Dermis microvascular lymphatic vessel endothelial cell (primary cell): ENCODE measurements at places on chromosomes 2 and 18. TPM values are rescaled to one million over a fixed set of nuclear protein-coding genes. Genes with fewer than 3 reads are reported as not detected.

DNA sequence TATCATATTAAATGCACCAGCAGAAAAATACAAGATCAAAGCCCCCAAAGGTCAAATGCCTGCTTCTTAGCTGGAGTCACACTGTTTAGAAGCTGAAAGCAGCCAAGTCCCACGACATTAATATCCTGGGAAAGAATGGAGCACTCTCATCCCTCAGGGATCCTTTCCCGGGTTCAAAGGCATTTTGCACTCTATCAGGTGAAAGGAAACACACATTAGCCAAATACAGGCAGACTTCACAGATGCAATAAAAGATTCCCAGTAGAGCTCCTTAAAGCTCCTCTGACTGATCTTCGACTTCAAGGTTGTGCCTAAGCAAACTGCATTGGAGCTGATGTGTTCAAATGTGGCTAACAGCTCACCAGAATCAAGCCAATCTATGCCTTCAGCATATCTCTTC is 158.4 kb downstream of the RNF152 start:
- no peak for DNase-seq

DNA sequence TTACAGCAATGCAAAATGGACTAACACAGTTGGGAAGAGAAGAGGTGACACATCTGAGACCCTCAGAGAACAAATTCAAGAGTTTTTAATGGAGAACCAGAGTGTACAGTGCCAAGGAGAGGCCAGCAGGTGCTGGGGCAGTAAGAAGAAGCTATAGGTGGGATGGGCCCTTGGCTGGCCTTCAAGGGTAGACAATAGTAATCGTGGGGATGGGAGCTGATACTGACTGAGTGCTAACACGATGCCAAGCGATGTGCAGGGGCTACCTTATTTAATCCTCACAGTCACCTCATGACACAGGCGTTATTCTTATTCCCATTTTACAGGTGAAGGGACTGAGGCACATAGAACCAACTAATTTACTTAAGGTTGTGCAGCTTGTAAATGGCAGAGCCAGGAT is 131.9 kb upstream of the ID2 start:
- DNase-seq = no peak

GRCh38 chr2:160427629-160428404 is 65.8 kb downstream of the RBMS1 start:
- peak; percentile 50 for DNase-seq

- DNase-seq = no peak
These were observed 69.9 kb downstream of the MEMO1 start for GRCh38 chr2:31940920-31941319.

DNA sequence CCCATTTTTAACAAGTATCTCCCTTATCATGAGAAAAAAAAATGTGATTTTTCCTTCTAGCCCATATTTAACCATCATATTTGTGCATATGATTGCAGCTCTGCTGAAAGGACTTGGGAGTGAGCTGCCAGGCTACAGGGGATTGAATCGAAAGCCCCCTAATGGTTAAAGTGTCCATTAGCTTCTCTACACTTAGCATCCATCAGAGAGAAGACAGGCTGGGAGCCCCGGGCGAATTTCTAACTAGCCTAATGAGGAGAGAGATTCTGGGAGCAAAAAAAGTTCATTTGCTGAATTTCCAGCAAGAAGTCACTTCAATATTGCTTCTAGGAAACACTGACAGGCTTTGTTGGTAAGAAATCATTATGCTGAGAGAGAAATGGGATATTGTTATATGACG is 848.8 kb downstream of the TDRD15 start:
- no peak for DNase-seq

GRCh38 chr2:54520687-54521086 is 64.6 kb downstream of the SPTBN1 start:
- DNase-seq = no peak

DNA sequence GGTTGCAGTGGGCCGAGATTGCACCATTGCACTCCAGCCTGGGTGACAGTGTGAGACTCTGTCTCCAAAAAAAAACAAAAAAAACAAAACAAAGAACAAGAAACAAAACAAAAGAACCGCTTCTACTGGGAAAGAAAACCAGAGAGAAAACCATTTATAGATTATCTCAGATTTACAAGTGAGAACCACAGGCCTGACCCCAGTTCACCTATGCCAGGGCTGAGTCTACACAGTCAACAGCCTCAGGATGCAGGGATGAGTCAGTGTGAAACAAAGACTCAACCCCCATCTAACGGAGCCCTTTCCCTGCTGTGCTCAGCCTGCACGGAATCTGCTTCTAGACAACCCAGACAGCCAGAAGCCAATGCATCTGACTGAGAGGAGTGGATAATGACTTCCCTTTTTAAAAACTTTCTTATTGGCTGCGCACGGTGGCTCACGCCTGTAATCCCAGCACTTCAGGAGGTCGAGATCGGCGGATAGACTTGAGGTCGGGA is 25.5 kb upstream of the YWHAQ start:
- peak; percentile 97 for DNase-seq

GRCh38 chr2:202051499-202052161 is 18.0 kb downstream of the FZD7 start:
- DNase-seq = no peak

DNA sequence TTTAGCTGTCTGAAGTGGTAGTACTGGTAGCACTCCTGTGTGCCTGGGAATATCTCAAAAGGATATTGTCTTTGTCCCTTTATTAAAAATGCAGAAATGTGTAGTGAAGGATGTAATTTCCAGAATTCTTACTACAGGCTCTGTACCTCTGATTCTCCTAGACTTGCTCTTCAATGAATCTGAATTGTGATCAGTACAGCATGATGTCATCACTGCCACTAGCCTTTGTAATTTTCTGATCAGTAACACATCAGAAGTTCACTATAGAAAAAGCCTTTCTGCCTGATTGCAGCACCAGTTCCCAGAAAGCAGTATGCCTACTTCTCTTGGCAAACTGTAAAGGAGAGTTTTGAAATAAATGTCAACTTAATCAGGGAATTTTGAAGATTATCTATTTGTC is 29.2 kb upstream of the OTOF start:
- DNase-seq = no peak

GRCh38 chr2:201343559-201343958 is 13.6 kb downstream of the FLACC1 start:
- no peak for DNase-seq

DNA sequence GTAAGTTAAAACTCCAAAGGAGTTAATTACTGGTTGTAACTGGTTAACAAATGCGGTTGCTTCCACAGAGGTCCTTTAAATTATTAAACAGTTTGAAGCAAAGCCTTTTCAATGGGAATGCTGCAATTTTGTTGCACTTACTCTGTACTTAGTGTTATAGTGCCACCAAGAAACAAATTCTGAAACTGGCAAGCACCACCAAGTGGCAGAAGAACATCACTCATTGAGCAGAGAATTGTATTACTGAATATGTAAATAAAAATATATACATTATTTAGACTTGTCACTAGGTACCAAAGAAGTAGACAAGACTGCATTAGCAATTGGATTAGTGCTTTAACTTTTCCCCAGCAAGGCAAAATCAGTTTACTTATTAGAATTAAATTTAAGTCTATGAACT is 2.6 kb upstream of the TMEFF2 start:
- no peak for DNase-seq

GRCh38 chr18:8750954-8751415 is 45.6 kb downstream of the MTCL1 start:
- DNase-seq = peak; percentile 87

- DNase-seq = no peak
These were observed 96.4 kb upstream of the MSTN start for GRCh38 chr2:190158798-190159434.

- no peak for DNase-seq
These were observed 179.9 kb upstream of the FN1 start for GRCh38 chr2:215615803-215616174.

GRCh38 chr2:9547262-9547991 is 8.2 kb downstream of the ADAM17 start:
- no peak for DNase-seq

DNA sequence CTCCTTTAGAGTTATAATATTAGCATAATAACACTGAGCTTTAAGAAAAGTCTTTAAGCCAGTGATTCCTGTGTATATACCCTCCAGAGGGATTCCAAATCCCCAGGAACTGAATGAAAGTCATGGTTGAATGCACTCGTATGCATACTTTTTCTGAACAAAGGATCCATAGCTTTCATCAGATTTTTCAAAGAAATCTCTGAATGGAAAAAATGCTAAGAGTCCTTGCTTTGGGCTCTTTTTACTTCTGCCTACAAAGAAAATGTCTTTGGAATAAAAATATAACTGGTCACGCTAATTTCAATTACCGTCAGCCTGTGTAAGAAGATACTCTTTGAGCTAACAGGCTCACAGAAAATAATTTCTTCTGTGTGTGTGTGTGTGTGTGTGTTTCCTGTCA is 939.5 kb downstream of the ERBB4 start:
- DNase-seq = no peak

- no peak for DNase-seq
These were observed 46.4 kb downstream of the STK25 start for GRCh38 chr2:241461693-241462677.

- DNase-seq = no peak
These were observed 141.3 kb upstream of the LYPD1 start for GRCh38 chr2:132811148-132811915.

DNA sequence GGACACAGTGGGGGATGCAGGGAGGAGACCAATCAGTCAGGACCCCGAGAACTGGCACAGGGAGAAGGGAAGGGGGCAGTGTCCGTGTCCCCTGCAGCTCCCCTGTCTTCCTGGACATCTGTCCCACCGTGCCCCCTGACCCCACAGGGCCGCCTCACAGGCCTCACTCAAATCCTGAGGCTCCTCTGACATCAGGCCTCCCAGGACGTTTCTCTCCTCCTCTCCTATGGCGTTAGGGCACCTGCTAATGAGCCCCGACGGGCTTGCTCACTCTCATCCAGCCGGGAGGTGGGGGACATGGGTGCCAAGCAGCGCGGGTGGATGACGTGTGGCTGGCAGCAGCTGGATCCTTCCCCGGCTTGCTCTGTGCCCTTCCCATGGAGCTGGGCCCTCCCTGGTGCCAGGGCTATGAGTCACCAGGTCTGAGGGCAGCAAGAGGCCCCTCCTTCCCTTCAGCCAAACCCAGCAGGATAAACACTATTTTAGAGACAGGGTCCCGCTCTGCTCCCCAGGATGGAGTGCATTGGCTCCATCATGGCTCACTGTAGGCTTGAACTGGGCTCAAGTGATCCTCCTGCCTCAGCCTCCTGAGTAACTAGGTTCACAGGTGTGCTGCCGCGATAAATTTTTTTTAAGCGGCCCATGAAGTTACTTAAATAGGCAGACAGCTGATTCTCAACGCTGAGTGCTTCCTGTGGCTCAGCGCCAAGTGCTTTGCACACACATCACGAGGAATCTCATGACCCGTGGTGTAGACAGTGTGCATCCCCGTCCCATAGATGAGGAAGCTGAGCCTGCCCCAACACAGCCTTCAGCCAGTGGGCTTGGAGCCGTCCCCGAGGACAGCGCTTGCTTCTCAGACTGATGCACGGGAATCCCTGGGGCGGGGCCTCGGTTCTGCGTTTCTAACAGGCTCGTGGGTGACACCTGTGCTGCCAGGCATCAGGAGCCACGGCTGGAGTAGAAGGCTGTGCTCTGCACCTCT is 64.5 kb upstream of the HDAC4 start:
- no peak for DNase-seq

DNA sequence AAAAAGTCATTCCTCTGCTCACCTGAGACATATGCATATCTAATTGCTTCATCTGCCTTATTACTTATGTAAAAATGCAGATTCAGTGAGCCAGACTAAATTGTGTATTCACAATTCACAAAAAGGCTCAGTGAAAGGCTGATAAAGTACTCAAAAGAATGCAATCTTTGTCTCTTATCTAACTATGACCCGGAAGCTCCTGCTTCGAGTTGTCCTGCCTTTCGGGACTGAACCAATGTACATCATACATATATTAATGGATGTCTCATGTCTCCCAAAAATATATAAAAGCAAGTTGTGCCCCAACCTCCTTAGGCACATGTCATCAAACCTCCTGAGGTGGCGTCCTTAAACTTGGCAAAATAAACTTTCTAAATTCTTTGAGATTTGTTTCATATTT is 120.5 kb downstream of the SCN3A start:
- DNase-seq = no peak

Gene OR6B2
- total RNA-seq = not detected in 2 replicates

Gene CCDC68
- total RNA-seq = 0.26 and 0.51 TPM in 2 replicates

Gene MPHOSPH10
- 10.6 and 11.7 TPM in 2 replicates for total RNA-seq

Gene SERPINB11
- total RNA-seq = not detected in 2 replicates

Gene HOXD10
- total RNA-seq = 7.8 and 9.9 TPM in 2 replicates

Gene CIDEA
- total RNA-seq = 1.3 TPM in 1 of 2 replicates, not detected in the other

Gene UGT1A8
- not detected in 2 replicates for total RNA-seq

Gene C2orf81
- under 0.01 and 0.13 TPM in 2 replicates for total RNA-seq

Gene CDH2
- 0.90 and 1.8 TPM in 2 replicates for total RNA-seq

Gene GATA6
- 0.13 and 0.51 TPM in 2 replicates for total RNA-seq

Gene OTOS
- total RNA-seq = not detected in 2 replicates

Gene ERBB4
- total RNA-seq = under 0.01 TPM in 1 of 2 replicates, not detected in the other
